ENCODE measurements at places on chromosomes 12 and 14. TPM values are rescaled to one million over a fixed set of nuclear protein-coding genes. Genes with fewer than 3 reads are reported as not detected.

OR4E2 gene
- polyA plus RNA-seq: not detected

KRT77 gene
- 0.01 TPM for polyA plus RNA-seq

GPR65 gene
- polyA plus RNA-seq: 0.95 TPM

TCP11L2 gene
- polyA plus RNA-seq: 9.2 TPM

ATG101 gene
- polyA plus RNA-seq: 68.7 TPM

OASL gene
- 1.5 TPM for polyA plus RNA-seq
